ENCODE measurements at places on chromosomes 2 and 18.

DNA sequence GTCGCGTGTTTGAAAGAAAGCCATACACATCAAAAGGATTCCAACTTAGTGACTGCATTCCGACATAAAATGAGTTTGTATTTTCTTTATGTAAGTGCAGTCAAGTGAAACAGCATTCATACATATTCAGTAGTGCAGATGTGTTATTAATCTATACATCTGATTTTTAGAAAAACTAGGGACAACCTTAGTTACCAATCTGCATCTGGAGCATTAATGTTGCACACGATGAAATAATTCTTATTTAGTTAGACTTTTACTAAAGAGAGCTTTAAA, 1.9 kb downstream of the GORASP2 start:
- DNase-seq: no peak

- no peak for DNase-seq
Observed at GRCh38 chr2:33984131-33984530, 385.0 kb upstream of the FAM98A start.

DNA sequence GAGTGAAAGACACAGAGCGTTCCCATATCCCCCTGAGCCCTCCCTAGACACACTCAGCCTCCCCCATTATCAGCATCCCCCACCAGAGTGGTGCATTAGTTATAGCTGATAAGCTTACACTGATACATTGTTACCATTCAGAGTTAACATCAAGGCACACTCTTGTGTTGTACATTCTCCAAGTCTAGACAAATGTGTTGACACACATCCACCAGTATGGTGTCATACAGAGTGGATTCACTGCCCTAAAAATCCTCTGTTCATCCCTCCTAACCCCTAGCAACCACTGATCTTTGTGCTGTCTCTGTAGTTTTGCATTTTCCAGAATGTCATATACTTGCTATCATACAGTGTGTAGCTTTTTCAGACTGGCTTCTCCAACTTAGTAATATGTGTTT, 78.0 kb upstream of the RPL31 start:
- DNase-seq: no peak

DNA sequence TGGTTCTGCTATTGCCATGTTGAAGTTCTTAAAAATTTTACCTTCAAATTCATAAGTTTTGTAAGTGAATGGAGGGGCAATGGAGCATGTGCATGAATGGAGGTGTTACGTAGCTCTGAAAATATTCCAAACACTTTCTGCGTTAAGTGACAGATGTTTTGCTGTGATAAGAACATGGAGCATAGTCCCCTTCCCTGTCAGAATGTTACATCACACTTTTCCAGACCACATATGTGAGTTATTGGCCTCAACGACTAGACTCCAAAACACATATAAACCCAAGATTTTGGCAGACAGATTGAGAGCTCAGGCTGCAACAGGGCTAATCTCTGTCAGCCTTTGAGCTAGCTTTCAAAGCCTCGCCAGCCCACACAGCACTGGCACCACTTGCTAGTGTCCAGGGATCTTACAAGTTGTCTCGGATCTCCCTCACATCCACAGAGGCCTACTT, 27.2 kb upstream of the MFSD6 start:
- no peak for DNase-seq

DNA sequence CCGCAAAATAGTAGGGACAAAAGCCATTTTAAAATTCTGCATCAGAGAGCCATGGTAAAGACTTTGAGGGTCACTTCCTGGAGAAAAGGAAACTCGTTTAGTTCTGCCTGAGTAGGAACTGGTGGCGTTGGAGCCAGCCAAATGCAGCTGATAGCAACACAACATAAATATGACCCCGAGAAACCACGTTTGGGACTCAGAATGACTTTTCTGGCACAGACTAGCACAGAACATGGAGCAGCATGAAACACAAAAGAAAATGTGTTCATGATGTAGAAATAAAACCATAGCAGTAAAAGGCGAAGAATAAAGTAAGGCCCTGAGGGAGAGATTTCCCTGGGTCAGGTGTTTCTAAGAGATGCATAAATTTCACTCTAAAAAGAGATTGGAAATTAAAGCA, 149.2 kb upstream of the KLHL29 start:
- no peak for DNase-seq

GRCh38 chr18:8503248-8503647, 106.0 kb upstream of the RAB12 start:
- no peak for DNase-seq

GRCh38 chr2:215377283-215377682, 58.6 kb downstream of the FN1 start:
- DNase-seq: no peak

- DNase-seq: peak; percentile 49
Observed at GRCh38 chr2:67752969-67753368, 309.8 kb downstream of the C1D start.

DNA sequence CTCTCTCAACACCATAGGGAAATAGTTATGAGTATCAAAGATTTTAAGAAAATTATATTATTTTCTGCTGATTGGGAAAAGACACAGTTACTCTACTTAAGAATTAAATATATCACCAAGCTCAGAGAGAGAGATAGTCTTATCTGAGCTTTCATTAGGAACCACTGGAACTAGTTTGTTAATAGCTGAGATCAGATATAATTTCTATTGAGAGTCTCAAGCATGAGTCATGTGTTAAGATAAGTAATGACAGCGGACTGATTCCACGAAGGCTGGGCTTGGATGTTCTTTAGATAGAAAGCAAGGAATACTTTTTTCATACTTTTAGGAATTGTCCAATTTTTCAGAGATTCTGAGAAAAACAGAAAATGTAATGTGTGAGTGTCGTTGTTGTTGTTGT, 44.4 kb upstream of the RBM44 start:
- no peak for DNase-seq

DNA sequence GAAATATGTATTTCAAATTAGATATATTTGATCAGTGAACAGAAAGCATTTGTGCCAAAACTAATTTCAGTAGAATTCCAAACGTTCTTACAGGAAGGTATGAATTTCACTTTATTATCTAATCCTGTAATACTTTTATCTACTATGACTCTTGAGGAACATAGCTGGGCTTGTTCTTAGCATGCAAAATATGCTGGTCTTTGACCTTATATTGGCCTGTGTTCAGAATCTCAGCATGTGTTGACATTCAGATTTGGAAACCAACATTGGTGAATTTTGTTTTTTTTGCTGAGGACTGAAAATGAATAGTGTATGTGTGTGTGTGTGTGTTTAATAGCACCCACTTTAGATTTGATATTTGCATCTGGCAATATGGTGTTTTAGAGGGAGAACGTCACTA, 112.2 kb downstream of the MEIS1 start:
- no peak for DNase-seq
